ENCODE measurements at places on chromosomes 4 and X.
A peak's percentile ranks its signal among the peaks of the same experiment; 100 is the strongest.

- peak; percentile 2 for DNase-seq
Measured at GRCh38 chrX:11770320-11770719, 12.3 kb downstream of the MSL3 start.

DNA sequence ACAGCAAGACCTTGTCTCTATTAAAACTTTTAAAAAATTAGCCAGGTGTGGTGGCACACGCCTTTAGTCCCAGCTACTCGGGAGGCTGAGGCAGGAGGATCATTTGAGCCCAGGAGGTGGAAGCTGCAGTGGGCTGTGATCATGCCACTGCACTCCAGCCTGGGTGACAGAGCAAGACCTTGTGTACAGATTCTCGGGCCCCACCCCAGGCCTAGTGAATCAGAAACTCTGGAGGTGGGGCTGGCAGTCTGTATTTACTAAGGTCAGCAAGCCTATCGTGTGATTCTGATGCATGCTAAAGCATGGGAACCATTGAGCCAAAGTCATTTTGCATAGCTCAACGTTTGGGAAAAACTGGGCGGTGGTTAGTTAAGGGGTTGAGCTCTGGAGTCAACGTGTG lies 3.5 kb downstream of the S100G start:
- no peak for DNase-seq

DNA sequence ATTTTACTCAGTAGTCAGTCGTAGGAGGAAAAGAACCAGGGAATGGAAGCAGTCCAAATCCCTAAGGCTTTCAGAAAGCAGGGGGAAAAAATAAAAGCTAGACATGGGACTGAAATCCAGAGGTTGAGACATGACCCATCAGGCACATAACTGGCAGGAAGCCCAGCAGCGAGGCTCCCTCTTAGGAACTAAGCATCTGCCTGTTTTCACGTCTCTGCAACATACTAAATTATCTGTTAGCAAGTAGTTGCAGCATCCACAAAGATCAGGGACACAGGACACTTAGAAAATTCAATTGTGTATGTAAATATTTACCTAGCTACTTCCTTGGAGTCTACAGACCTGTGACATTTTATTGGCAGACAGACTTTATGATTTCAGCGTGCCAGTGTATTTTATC lies 118.0 kb upstream of the EDNRA start:
- DNase-seq = no peak

DNA sequence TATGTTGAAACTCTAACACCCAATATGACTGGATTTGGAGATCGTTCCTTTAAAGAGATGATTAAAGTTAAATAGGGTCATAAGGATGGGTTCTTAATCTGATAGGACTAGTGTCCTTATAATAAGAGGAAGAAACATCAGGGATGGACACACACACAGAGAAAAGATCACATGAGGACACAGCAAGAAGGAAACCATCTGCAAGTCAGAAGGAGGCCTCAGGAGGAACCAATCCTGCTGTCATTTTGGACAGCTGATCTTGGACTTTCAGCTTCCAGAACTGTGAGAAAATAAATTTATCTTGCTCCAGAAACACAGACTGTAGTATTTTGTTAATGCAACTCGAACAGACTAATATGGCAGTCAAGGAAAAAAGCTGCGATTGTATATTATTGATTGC lies 631.5 kb downstream of the PCDH7 start:
- no peak for DNase-seq

DNA sequence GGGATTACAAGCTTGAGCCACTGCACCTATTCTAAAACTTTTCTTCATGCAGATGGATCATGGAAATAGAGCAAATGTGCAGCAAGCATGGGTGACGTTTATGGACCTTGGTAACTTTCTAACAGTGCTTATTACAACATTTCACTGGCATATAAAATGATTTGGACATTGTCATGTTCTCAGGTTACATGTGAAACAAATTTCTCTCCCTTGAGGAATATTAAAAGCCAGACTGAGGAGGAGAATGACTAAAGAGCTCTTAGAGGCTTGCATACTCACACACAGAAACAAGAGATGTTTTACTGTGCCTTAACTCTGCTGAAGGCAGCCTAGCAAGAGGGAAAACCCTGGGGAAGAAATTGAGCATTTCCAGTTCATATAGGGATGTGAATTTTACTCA lies 38.6 kb upstream of the GPR101 start:
- DNase-seq = no peak

DNA sequence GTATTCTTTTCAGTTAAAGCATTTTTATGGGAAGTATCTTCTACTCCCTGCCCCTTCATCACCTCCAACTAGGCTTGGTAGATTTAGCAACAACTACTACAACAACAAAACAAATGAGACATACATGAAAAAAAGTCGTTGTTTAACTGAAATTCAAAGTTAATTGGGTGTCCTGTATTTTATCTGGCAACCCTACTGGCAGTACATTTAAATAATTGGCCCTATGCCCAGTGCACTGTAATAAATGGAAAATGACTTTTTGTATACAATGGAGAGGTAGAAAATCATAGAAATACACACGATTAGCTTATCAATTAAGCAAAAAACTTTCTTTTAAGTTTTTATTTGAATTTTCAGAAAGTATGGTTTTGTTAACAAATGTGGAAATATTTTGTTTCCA lies 21.4 kb upstream of the CLGN start:
- no peak for DNase-seq

GRCh38 chr4:14771504-14772175 lies 230.6 kb upstream of the CPEB2 start:
- no peak for DNase-seq

DNA sequence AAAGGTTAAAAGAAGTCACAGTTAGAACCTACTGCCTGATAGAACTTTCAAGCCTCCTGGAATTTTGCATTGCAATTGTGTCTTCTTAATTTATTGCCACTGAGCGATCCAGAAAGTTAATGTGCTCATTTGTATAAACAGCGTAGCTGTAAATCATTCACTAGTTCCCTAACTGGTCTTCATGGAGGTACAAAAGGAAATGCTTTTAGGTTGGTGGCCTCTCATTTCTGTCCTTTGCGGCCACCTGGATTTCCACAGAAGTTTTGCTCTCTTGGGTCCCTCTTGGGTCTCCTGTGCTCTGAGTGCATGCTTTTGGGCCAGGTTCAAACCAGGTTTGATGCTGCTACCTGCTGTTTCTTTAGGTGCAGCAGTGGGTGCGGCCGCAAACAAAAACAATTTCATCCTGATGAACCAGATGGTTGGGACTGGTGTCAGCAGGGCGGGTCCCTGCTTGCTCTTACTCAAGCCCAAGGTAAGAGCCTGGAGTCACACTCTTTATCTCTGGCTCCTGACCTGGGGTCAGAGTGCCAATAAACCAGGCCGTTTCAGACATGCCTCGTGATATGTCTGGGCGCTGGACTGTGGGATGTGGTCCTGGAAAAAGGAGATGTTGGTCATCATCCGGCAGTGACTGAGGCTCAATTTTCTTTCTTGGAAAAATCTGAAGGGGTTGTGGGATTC lies 270.1 kb downstream of the PTTG2 start:
- no peak for DNase-seq

- no peak for DNase-seq
Measured at GRCh38 chr4:67465032-67465762, 80.1 kb downstream of the CENPC start.

DNA sequence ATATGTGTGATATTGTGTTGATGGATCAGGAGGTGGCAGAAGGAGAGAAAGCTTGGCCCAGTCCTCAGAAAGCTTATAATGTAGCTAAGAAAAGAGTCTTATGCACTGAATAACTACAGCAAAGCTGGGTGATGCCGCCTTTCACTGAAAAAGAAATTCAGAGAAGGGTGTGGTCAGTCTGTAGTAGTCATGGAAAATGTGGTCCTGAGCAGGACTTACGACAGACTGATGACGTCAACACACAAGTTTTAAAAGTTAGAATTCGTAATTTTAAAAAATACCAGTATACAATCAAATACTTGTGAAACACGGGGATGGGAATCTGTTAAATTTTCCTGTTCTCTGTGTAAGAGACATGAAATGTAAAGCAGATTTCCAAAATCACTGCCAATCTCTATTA lies 87.0 kb upstream of the RAPGEF2 start:
- no peak for DNase-seq

DNA sequence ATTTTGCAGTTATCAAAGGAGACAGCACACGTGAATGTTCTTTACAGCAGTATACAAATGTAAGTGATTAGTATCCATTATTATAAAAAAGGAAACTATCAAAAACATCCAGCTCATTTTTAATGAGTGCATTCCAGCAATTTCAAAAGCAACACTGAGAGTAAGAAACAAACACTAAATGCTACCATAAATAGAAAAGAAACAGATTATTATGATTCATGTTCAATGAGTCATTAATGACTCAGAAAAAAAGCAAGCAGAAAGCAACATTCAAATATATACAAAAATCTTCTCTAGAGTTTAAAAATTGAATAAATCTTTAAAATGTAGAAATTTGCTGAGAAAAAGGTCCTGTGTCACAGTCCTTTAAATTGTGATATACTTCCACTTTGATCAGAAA lies 346.5 kb upstream of the FMR1 start:
- DNase-seq = no peak

- no peak for DNase-seq
Measured at GRCh38 chr4:84495794-84496261, 3.3 kb downstream of the NKX6-1 start.

DNA sequence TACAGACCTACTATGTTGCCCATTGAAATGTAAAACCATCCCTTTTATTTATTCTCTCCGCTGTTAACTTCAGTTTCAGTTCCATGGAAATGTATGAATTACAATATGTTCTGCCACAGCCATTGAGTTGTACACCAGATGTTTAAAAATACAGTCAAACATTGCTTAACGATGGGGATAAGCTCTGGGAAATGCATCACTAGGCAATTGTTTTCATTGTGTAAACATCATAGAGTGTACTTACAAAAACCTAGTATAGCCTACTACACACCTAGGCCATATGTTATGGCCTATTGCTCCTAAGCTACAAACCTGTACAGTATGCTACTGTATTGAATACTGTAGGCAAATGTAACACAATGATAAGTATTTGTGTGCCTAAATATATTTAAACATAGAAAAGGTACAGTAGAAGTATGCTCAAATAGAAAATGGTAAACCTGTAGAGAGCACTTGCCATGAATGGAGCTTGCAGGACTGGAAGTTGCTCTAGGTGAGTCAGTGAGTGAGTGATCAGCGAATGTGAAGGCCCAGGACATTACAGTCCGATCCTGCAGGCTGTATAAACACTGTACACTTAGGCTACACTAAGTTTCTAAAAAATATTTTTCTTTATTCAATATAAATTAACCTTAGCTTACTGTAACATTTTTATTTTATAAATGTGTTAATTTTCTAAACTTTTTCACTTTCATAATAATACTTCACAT lies 2.7 kb upstream of the PF4V1 start:
- DNase-seq = no peak

- no peak for DNase-seq
Measured at GRCh38 chr4:113935190-113935589, 44.3 kb downstream of the ARSJ start.

DNA sequence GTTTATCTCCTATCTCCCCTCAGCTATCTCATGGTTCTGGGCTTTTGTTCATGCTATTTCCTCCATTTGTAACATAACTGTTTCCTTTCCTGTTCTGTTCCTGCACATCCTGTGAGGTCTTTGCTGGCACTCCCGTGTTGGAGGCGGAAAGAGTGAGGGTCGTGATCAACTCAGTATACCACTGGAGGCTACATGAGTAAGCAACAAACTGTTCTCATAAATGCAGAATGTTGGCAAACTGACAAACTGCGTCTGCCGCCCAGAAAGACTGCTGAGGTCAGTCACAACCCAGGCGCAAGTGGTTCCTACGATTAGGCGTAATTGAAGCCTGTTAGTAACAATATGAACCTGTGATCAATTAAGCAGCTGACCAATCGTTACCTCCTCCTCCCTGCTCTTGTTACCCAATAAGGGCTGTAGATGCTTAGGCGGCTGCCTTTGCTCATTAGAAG lies 48.8 kb downstream of the C4orf33 start:
- DNase-seq = no peak

DNA sequence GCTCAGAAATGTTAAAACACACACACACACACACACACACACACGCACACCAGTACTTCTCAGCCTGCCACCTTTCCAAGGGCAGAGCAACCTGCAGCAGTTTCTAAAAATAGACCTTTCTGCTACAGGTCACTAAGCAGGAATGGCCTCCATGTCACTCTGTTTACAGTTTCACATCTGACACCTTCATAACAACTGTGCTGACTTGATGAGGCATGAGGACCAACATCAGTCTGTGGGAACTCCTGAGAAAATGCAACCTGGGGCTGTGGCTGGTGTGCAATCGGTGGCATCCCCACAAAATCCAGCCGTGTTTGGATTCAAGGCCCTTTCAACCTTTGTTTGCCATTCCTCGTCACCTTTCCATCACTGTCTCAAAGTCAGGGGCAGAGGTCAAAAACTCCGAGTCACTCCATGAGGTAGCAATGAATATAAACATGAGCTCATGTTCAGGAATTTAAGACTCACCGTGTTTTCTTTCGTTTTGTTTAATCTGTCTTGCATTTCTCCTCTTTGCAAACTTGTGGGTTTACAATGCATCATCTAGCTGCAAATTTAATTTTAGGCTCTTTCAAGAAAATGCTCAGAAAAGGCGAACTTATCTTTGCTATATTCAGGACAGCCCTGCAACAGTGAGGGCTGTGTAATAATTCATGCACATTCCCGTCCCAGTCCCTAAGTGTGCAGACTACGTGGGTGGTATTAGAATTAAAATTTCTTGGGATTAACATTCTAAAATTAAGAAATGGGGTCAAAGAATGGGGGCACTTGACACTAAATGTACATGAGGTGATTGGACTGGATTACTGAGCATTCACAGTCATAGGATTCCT lies 135.3 kb downstream of the SHROOM3 start:
- no peak for DNase-seq

- DNase-seq = no peak
Measured at GRCh38 chrX:140090800-140091124, 125.4 kb upstream of the CXorf66 start.

GRCh38 chr4:108263057-108263456 lies 94.3 kb upstream of the LEF1 start:
- no peak for DNase-seq

- no peak for DNase-seq
Measured at GRCh38 chrX:133992882-133993281, 7.5 kb upstream of the GPC3 start.

DNA sequence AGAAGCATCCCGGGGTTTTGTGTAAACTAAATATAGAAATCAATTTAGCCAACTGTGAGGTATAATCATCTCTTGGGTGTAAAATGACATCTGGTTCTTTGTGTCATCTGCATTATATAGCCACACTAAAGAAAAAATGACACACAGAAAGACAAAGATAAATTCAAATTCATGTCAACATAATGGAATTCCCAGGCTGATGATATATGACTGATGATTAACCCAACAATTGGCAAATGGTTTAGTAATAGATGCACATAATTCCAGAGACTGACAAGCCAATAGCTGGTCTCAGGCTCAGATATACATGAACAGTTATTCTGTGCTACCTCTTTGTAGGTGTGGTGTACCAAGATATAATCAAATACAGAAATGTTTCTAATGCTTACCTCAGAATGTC lies 375.4 kb upstream of the PITX2 start:
- no peak for DNase-seq

DNA sequence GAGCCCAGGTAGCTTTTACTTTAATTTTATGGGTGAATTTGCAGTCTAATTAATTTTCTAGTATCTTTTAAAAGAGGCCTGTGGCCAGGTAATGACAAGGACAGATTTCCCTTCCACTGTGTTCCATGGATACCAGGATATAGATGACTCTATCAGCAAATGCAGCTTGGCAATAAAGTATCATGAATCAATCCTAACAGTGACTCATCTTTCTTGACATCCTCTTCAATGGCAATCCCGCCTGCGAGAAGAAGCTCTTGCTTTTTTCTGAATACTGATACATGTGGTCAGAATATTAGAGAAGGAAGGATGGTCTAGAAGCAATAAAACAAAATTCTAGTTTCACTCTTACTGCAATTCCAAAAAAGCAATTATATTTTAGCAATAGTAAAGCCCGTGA lies 267.8 kb downstream of the DTHD1 start:
- no peak for DNase-seq

Measured in KG1 (cell line).